ENCODE measurements at places on chromosomes 5 and 9.

- DNase-seq: peak; percentile 50
Observed at GRCh38 chr5:176772271-176773210, 37.8 kb upstream of the UNC5A start.

DNA sequence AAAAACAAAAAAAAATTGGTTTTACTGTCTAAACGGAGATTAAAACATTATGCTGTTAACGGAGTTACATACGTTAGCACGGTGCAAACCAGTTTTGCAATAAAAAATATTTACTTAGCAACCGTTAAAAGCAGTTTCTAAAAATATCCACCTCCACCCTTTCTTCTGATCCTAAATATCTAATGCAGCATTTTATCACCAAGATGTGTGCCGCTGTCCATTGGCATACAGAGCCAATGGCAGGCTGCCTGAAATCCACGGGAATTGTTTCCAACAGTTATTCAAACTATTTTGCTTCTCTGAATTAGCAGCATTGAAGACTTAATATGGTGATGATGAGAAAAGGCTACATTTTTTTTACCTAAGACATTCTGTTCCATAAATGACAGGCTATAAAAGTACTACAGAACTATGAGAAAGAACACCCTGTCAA, 61.6 kb downstream of the CSNK1A1 start:
- no peak for DNase-seq

- DNase-seq: no peak
Observed at GRCh38 chr5:2173151-2173834, 290.6 kb upstream of the IRX4 start.

DNA sequence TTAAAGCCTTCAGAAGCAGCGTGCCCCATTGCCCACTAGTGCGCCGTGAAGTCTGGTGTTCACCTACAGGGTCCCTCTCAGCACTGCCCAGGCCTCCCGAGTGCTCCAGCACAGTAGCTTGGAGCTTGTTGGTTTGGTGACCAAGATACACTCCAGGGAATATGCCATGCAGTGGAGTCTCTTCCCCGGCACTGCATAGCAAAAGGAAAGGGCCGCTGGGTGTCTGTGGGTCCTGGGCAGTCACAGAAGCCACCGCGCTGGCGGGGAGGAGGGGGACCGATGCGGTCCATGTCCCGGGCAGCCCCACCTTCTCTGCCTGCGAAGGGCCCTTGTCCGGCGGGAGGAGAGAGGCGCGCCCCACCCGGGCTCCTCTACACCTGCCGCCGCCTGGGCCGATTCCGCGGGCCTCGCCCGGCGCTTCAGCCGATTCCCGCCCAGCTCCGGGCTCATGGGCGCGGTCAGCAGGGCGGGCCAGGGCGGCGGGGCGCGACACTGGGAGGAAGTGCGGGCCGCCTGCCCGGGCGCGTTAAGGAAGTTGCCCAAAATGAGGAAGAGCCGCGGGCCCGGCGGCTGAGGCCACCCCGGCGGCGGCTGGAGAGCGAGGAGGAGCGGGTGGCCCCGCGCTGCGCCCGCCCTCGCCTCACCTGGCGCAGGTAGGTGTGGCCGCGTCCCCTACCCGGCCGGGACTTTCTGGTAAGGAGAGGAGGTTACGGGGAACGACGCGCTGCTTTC, at the start of gene SYK:
Gene SYK, plus strand, starts transcription at position 579 of the 732 bp plus-strand sequence. CDS start 42,080 bp downstream, outside the sequence.
- no peak for DNase-seq

- no peak for DNase-seq
Observed at GRCh38 chr5:176625512-176625911, 4.8 kb downstream of the SNCB start.

DNA sequence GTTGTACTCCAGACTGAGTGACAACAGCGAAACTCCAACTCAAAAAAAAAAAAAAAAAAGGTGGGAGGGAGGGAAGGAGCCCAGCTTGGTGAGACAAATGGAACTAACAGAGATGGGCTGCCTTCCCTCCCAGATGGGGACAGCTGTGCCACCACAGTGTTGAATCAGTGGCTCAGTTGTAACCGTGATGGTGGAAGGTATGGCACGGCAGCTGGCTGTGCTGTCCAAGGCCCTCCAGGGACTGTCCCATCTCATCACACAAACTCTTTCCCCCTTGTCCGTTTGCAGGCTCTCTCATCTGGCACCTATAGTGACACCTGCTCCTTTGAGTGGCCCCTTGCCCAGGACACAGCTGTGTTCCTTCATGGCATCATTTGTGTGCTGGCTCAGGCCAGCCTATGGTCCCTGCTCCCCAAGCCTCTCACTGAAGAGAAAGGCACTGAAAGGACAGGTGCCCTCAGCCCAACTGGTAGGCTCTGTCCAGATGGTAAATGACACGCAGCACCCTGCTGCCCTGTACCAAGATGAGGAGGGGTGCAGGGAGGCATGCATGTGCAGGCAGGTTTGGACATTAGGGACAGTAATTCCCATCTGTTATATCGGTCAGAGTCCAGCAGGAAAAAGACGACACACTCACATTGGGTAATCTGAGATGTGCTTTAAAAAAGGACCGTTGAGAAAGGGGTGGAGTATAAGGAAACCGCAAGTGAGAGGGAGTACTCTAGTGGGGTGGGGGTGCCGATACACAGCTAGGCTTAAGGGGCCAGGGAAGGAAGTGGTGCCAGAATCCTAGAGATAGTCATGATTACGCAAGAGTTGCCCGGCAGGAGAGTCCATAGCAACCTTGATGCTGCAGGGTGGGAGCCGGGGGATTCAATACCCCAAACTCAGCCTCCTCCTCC, 4.3 kb downstream of the SMIM33 start:
- DNase-seq: no peak
